GOT3 (cell line): ENCODE measurements at places on chromosomes 6 and 20.
A peak's percentile ranks its signal among the peaks of the same experiment; 100 is the strongest.

DNA sequence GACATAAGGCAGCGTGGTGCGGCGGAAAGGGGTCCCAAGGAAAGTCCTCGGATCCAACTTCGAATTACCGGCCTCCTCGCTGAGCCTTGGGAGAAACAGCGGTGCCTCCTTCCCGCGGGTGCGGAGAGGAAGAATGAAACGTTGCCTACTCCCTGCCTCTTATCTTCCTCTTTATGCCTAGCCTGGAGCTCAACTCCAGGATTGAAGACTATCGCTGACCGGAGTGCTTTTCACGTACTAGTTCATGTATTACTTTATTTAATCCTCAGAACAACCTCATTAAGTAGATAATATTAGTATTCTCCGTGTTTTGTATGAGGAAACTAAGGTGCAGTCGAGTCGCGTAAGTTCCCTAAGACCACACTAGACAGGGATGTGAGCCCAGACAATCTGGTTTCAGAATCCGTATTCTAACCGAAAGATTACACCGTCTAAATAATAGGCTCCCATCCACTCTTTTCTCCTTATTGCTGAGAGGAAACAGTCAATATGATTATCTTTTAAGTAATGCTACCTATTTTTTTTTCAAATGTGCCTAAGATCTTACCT lies 793 bp upstream of the PDSS2 start:
- DNase-seq: no peak

DNA sequence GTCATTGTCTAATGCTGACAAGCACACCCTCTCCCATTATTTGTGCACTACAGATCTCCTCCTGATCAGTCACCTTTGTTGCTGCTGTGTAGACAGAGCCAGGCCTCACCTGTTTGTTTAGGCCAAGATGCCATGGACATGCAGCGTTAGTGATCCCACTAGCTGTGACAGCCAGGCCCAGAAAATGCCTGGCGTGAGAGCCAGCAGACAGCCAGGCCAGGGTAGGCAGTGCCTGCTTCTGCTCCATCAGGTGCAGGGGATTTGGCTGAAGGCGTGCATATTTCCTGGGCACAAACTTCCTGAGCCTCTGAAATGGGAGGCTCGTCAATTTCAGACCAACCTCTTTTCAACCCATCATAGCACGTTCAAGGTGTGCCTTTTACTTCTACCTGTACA lies 27.3 kb downstream of the MANBAL start:
- DNase-seq: no peak

DNA sequence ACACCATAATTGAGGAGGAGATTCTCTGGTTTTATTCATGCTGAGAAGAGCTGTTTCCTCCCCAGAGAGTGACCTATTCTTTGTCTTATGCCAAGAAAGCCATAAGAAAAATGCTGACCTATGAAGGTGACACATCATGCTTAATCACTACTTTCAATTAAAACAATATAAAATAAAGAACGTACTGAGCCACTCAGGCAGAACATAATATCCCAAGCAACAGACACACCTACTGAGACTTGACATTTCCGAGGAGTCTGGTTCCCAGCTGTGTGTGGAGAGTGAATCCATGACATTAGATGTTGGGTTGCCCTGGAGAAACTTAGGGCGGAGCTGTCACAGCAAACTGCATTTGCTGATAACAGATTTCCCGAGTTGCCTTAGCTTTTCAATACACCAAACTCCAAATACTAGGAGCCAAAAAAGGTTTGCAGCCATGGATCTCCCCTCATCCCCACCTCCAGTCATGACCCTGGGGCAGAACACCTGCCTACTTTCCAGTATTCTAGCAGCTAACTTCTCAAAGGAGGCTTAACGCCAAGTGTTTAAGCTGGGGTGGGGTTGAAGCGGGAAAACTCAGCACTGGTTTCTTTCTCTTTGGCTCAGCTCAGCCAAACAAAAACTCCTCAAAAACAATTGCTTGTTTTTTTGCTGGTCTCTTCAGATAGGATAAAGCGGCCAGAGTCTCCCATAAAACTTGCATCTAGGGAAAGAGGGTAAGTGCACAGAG lies 92.2 kb downstream of the BACH2 start:
- DNase-seq: no peak

DNA sequence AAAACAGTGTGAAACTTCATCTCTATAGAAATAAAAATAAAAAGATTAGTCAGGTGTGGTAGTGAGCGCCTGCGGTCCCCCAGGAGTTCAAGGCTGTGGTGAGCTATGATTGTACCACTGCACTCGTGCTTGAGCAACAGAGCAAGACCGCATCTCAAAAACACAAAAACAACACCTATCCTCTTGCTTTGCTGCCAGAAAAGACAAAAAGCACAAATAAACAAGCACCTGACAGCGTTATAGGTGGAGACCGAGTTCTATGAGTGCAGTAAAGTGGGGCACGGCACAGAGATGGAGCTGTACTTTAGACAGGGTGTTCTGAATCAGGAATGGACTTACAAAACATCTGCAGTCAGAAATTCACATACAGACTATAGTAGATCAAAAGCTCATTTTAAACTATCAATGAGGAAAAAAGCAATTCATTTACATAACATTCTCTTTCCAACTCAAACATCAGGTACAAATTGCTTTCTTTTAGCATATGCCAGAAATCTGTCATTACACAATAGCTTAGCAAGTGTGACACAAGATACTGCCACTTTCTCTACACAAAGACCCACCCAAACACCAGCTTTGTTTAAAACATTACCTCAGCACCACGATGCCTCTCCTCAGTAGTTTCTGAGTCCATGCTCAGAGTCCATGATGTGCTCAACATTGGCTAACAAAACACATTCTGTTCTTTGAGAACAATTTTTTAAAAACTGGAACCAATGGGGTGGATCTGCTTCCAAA lies 10.1 kb downstream of the EZR start:
- DNase-seq: no peak

GRCh38 chr6:5666695-5667094 lies 340.0 kb downstream of the NRN1 start:
- DNase-seq: no peak

DNA sequence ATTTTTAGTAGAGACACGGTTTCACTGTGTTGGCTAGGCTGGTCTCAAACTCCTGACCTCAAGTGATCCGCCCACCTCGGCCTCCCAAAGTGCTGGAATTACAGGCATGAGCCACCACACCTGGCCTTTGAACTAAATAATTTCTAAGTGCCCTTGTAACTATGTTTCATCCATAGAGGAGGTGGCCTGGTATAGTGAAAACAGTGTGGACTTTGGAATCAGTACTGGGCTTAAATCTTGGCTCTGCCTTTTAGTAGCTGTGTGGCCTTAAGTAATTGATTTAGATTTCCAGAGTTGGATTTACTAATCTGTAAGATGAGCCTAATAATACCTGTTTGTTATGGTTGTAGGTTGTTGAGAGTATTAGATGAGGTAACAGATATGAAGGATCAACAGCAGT lies 14.2 kb upstream of the TGM3 start:
- no peak for DNase-seq

DNA sequence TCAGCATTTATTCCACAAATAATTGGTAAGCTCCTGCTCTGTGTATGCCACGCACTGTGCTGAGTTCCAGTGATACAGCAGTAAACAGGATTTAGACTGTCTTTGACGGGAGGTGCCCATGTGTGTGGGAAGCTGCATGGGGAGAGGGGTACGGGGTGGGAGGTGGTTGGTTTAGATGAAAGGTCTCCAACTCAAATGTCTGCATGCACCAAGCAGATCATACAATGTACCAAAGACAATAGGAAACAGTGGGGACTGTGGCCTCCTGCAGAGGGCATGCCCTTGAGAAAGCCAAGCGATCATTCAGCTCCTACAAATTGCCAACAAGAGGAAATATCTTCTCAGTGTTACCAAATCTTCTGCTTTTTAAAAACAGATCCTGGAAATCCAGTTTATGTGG lies 36.1 kb downstream of the SLC22A2 start:
- no peak for DNase-seq

- DNase-seq: no peak
These were observed 663 bp downstream of the LST1 start for GRCh38 chr6:31586599-31587281.

DNA sequence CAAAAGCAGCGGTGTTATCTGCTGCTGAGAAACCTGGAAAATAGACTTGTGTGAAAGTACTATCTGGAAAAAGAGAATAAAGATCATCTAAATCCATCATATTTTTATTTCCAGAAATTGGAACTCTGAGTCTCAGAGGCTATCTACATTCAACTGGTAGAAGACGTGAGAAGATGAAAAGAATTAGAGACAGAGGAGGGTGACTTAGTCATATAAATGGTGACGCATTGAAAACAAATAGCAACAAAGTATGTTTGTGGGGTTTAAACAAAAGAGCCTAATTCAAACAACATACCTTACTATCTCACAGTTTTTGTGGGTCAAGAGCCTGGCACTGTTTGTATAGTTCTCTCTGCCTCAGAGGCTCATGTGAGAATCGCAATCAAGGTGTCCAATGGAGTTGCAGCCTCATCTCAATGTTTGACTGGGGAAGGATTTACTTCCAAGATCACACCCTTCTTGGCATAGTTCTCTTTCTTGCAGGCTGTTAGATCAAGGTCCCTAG lies 757.1 kb upstream of the SLC35B3 start:
- DNase-seq: no peak

GRCh38 chr6:17653198-17653882 lies 53.2 kb downstream of the FAM8A1 start:
- no peak for DNase-seq

DNA sequence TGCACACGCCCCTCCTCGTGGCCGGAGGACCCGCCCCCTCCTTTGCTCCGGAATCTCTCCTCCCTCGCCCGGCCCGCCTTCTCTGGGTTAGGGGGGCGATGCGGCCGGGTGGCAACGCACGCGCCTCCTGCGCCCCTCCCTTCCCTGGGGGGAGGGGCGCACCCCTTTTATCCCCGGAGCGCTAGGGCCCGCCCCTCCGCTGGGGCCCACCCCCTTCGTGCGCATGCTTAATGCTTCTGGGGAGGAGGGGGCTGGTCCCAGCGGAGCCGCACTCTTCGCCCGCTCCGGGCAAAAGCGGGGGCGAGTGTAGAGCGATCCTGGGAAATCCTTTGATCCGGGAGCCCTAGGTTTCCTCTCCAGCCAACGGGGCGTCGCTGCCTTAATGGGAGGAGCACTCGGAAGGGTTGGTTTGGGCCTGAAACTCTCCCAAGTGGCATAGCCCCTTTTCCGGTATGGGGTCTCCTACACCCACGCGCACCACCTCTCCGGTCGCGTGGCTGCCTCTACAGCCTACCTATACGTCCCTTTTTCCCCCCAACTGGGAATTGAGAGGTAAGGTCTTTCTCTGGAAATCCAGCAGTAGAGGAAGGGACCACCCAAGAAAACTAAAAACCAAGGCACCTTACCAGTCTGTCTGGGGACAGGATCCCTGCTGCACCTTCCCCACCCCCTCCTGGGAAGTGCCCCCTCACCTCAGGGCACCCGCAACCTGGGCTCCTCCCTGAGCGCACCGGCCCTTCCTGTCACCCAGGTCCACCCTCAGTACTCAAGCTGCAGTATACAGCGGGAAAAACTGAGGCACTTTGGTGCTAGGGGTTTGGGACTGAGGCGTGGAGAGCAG lies 2.1 kb downstream of the SOX12 start:
- DNase-seq: peak; percentile 78

GRCh38 chr20:20492521-20493332 lies 124.8 kb downstream of the INSM1 start:
- DNase-seq: no peak

DNA sequence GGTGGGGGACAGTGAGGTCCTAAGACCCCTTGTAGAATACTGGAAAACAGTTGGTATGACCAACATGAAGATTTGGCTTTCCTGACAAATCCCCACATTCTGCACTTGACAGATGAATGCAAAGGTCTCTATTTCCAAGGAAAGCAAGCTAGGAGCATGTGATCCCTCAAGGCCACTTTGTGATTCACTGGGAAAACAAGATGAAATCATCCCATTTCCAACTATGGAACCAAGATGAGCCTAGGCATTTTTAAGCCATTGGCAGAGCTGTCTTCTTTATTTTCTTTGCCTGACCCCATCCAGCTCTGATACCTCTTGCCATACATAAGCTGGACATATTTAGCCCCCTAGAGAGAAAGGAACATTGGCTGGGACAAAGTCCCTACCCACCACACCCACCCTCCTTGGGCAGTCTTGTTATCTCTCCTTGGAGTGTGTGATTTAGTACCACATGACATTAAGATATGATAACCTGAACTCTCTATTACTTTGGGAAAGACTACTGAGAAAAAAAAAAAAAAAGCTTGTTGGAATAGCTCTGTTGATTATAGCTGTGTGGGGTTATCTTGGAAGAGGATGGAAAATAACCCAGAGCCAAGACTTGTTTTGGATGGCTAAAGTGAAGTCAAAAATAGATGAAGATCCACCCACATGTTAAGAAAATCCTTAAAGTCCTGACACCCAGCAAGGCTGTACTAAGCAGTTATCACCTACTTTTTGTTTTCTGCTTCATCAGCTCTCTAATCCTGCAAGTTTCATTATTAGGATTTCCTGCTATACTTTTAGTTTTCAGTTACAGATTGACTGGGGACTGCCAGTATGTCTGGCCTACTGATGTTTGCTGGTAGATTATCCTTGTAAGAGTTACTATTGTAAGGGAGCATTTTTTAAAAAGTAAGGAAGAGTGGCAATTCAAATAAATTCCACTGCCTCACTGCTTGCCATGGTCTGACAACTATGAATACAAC lies 90.1 kb upstream of the PREP start:
- no peak for DNase-seq

DNA sequence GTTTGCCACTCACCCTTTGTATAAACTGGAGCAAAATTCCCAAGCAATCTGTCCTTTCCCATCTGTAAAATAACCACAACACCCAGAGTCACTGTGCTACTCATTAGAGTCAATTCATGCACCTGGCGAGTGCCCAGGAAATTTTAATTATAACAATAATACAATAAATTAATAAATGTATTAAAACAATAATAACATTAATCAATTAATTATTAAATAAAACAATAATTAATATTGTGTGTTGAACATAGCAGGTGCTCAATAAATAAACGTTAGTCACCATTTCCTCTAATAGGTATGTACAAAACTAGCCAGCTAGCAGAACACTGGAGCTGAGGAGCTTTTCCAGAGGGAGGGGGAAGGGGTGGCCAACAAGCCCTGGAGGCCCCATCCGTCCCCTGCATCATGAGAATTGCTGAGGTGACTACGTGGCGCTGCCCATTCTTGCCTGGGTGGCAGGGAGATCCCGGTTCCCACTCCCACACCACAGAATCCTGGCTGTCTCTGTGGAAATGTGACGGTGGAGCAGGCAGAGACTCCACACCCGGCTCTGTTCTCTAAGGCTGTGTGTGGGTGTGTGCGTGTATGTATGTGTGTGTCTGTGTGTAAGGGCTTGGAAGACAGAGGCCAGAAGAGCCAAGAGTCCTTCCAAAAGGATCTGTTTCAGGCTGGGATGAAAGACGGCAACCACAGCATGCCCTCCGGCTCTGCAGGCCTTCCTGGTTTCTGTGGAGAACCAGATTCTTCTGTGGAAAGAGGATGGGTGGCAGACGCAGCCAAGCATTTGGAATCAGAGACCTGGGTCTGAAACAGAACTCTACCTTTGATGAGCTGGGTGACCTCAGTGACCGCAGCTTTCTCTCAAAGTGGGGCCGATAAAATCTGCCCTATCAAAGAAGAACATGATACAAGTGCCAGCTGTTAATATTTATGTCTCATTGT lies 18.8 kb upstream of the EZR start:
- DNase-seq: no peak

- no peak for DNase-seq
These were observed 431.9 kb upstream of the RGS17 start for GRCh38 chr6:153563001-153563400.
